T47D (cell line): ENCODE measurements at places on chromosomes 7 and 10.

- DNase-seq = no peak
Observed at GRCh38 chr10:34078745-34079470, 736.2 kb downstream of the PARD3 start.

- no peak for DNase-seq
Observed at GRCh38 chr10:59108886-59109288, 67.6 kb upstream of the PHYHIPL start.

DNA sequence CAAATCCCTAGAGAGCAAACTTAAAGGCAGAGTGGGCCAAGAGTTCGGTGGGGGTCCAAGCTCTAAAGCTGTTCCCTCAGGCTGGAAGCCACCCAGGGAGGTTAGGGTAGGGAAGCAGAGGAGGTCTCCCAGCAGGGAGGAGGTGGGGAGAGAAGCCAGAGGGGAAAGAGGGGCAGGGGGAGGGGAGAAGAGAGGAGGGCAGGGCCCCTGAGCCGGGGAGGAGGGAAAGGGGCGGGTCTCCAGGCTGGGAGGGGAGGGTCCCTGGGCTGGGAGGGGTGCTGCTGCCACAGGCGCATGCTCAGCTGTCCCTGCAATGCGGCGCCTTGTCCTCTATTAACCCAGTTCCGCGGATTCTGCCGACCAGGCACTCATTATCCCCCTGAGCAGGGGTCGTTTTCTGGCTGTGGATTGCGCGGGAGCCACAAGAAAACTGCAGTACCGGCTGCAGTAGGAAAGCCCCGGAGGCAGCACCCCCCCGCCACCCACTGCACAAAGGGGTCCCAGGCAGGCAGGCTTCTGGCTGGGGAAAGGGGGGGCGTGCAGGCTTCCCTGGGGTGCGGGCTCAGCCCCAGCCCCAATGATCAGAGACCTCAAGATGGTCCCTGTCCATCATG lies 49.3 kb downstream of the CAMK2B start:
- DNase-seq = no peak

GRCh38 chr10:42638821-42639270 lies 476 bp upstream of the ZNF33B start:
- DNase-seq = no peak

DNA sequence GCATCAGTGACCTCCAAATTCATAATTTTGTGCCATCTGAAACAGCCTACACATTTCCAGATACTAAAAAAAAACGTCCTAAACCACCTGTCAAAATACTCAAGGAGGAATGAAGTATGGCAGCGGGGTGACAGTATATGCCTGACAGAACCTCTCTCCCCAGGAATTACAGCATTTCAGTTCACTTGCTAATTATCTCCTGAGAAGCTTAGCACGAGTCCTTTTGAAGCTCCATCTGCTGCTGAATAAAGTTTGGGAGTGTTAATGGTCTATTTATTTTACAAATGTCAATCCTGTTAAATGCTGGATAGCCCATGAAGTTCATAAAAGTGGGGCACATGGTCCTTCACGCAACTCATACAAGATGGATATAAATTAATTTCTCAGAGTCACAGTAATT lies 29.4 kb upstream of the ANLN start:
- no peak for DNase-seq

- DNase-seq = no peak
Observed at GRCh38 chr7:140679186-140679585, 6.4 kb downstream of the ADCK2 start.

- peak; percentile 13 for DNase-seq
Observed at GRCh38 chr10:128035557-128035973, 90.7 kb downstream of the MKI67 start.

DNA sequence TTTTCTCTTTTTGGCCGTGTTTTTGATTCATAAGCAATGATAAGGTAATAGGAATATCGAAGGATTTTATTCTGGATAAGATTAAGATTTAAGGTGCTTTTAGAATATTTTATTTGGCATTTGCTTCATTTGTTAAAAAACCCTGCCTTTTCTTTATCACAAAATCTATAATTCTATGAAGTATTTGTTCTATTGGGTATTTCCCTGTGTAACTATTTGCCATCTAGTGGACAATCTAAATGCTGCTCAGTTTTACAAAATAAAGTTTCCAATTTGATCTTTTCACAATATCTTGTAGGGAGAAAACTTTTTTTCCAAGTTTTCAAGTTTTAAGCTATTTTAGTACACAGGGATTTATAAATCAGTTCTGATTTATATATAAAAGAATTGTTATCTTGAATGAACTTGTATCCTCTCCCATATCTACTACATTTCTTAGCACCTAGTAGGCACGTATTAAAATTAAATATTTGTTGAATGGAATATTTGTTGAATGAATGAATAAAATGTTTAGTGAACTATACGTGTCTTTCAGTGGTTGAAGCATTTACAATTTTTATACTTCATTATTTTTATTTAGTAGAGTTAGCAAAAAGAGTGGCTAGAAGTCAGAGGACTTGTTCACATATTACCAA lies 26.5 kb downstream of the ANKRD7 start:
- DNase-seq = no peak

DNA sequence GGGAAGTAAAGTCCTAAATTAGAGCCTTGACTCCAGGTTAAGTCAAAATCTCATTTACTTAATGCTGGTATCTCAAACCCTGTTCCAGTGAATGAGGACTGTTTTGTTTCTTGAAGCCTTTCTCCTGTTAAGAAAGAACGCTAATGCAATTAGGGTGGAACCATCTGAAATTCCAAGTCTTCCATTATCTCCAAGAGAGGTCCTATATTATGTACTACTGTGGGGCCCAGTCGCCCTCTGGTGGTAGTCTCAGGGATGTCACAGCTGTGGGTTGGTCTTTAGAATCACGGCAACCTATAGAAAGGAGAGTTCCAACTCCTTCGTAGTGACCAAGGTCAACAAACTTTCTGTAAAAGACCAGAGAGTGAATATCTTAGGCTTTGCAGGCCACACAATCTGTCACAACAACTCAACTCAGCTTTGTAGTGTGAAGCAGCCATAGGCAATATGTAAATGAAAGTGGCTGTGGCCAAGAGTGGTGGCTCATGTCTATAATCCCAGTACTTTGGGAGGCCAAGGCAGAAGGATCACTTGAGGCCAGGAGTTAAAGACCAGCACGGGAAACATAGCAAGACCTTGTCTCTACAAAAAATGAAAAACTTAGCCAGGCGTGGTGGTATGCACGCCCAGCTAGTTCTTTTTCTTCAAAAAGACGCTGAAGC lies 9.3 kb downstream of the RPP38 start:
- DNase-seq = peak; percentile 59

DNA sequence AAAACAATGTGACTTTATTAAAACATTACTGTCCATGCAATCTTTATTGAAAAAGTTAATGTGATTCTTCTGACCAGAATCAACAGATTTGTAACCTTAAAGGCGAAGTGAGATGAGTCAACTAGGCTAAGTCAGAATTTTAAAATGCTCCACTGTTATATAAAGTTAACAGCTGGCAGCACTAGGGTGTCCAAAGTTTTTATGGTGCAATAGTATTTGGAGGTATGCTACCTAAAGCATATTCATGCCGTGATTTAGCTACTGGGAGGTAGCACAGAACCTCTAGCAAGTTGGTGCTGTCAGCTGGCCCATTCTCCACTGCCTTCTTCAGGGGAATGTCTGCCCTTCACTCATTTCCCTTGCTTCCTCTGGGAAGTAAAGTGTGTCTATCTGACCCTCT lies 126.7 kb downstream of the RAPGEF5 start:
- no peak for DNase-seq

- DNase-seq = no peak
Observed at GRCh38 chr7:108345710-108346336, 110.4 kb downstream of the NRCAM start.
